ENCODE measurements at places on chromosomes 7 and 10.

GRCh38 chr7:39824456-39825200 is 125.4 kb upstream of the CDK13 start:
- DNase-seq: no peak

GRCh38 chr10:114626841-114627240 is 31.2 kb downstream of the ABLIM1 start:
- no peak for DNase-seq

GRCh38 chr10:78461333-78461732 is 427.7 kb downstream of the RPS24 start:
- DNase-seq: no peak

DNA sequence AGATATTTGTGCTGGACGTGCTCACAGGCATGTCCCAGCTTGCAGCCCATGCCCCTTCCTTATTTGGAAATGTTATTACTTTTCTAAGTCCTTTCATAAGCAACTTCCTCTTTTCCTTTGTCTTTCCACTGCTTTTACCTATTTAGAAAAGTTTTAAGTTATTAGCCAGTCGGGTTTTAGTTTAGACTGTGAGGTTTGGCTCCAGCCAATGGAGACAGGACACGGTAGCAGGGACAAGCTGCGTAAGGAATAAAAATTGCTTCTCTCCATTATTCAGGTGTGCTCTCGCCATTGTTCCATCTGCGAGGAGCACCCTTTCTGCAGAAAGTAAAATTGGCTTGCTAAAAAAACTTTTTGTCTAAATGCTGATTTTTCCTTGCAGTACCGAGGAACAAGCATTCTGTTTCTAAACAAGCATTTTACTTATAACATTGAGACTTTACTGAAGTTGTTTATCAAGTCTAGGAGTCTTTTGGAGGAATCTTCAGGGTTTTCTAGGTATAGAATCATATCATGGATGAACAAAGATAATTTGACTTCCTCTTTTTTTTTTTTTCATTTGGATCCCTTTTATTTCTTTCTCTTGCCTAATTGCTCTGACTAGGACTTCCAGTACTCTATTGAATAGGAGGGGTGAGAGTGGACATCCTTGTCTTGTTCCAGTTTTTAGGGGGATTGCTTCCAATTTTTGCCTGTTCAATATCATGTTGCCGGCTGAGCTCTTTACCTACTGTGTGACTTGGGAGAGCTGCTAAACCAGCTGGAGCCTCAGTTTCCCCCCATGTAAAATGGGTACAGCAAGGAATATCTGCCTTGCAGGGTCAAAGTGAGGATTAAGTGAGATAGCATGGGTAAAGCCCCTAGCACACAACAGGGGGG is 63.8 kb downstream of the ALOX5 start:
- no peak for DNase-seq

DNA sequence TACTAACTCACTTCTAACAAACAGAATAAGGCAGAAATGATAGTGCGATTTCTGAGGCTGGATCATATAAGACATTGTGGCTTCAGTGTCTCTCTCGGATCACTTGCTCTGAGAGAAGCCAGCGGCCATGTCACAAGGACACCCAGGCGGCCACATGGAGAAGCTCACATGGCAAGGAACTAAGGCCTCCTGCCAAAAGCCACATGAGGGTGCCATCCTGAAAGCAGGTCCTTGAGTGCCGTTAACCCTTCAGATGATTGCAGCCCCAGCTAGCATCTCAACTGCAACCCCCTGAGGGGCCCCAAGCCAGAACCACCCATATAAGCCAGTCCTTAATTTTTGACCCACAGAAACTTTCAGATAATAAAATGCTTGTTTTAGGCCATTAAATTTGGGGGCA is 6.9 kb upstream of the VDAC2 start:
- no peak for DNase-seq

GRCh38 chr10:14111208-14111607 is 219.5 kb downstream of the FRMD4A start:
- DNase-seq: no peak

DNA sequence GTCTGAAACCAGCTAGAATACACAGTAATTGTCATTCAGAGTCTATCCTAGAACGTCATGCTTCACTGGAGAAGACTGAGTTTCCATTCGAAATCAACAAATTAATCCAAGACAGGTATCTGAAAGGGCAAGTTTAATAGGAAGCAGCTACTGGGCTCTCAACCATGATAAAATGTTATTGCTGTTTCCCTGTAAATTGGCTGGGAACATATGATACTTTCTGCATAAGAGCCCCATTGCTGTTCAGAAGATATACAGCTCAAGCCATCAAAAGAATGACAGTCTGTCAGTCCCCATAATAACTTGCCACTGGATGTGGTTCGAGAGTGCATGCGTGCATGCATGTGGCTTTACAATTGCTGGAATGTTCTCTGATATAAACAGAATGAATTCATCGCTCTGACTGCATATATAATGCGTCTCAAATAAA is 129.0 kb downstream of the HIBADH start:
- DNase-seq: no peak

DNA sequence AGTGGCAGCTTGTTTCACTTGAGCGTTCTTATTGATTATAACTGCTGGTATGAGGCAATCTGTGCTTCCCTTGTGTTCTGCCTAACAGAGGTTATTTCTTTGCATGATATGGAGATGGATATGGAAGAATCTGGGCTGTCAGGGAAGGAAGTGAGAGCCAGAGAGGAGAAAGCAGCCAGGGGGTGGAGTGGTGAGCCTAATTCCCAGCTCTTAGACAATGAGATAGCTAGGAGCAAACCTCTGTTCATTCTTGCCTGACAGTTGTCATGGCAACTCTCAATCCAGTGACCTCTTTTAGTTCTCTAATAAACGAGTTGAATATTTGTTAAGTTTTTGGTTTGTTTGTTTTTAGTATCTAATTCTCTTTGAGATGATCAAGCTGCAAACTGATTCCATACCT is 214.3 kb downstream of the NRG3 start:
- no peak for DNase-seq

DNA sequence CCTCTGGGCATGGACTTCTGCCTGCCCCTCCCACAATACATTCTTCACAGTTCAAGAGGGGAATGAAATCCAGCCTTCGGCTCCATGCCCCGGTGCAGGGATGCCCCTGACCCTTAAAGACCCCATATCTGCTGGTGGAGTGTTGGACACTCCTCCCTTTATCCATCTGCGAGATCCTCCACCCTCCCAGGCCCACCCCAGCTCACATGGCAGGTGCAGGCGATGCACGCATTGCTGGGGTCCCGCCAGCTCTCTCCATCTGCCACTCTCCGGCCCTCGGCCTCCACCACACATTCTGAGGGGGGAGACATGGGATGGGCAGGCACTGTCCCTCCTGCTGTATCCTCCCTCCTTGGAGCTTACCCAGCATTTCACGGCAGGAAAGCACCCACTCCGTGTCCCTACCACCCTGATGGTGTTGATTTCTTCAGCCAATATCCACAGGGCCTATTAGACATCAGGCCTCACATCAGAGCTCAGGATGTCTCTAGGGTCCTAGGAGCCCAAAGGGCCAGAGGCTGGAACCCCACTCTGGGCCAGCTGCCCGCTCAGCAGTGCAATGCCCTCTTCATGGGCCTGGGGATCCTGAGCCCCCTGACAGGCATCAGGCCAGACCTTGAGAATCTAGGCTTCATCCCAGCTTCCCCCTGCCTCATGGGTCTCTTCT is 18.3 kb downstream of the ATP6V1F start:
- DNase-seq: no peak

DNA sequence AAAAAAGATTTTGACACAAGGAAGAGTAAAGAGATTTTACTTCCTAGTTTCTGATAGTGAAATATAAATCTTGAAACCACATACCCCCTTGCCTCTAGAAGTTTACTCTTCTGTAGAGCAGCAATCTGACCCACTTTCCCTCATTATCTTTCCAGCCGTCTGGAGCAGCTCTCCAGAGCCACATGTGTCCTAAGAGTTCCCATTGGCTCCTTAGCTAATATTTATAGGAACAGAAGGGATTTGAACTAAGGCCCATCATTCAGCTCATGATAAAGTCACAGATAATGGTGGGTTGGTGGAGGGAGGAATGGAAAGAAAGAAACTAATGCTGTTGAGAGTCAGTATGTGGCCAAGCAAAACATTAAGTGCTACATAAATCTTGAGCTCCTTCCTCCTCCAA is 121.8 kb downstream of the INHBA start:
- no peak for DNase-seq

- DNase-seq: no peak
Observed at GRCh38 chr7:31077484-31078362, 25.6 kb downstream of the ADCYAP1R1 start.

DNA sequence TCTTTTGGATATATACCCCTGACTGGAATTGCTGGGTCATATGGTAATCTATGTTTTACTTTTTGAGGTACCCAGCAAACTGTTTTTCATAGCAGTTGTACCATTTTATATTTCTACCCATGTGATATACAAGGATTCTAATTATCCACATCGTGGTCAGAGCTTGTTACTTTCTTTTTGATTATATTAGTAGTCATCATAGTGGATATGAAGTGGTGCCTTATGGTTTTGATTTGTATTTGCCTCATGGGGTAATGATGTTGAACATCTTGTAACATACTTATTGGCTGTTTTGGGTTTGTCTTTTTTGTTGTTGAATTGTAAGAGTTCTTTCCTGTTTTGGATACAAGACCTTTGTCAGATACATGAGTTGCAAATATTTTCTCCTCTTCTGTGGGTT is 51.7 kb downstream of the MAPK8 start:
- DNase-seq: no peak

GRCh38 chr7:12888717-12889116 is 201.3 kb downstream of the ARL4A start:
- DNase-seq: no peak

DNA sequence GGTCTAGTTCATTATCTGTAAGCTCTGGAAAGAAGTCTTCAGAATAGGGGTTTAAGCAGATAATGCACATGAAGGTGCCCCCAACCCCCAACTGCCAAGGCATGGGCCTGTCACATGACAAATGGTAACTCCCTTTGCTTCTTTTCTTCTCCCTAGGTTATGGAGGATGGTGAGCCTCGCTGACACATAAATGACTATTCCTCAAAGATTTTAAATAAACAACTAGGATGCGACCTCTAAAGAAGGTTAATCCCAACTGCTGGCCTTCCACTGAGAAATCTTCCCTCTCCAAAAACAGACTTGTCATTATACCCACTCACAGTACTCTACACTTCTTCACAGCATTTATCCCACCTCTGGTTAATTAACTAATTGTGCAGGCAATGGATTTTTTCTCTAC is 75.7 kb upstream of the FAM133B start:
- no peak for DNase-seq

- DNase-seq: no peak
Observed at GRCh38 chr7:103843689-103844480, 145.6 kb downstream of the RELN start.

DNA sequence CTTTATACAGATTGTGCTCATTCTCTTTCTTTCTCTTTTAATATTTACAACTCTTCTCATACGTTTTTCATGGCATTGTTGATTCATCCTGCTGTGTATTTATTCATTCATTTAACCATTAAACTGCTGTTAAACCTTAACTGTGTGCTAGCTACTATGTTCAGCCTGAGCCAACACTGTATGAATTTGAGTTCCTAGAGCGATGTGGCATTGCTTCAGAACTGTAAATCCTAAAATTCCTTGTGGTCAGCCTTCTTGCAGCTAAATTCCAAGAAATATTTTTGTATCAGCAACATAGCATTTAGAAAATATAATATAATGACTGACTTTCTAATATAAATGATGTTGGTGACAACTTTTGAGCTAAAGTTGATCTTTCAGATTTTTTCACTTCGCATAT is 184.7 kb upstream of the FZD1 start:
- no peak for DNase-seq

GRCh38 chr10:29932991-29933390 is 126.4 kb downstream of the JCAD start:
- DNase-seq: no peak

DNA sequence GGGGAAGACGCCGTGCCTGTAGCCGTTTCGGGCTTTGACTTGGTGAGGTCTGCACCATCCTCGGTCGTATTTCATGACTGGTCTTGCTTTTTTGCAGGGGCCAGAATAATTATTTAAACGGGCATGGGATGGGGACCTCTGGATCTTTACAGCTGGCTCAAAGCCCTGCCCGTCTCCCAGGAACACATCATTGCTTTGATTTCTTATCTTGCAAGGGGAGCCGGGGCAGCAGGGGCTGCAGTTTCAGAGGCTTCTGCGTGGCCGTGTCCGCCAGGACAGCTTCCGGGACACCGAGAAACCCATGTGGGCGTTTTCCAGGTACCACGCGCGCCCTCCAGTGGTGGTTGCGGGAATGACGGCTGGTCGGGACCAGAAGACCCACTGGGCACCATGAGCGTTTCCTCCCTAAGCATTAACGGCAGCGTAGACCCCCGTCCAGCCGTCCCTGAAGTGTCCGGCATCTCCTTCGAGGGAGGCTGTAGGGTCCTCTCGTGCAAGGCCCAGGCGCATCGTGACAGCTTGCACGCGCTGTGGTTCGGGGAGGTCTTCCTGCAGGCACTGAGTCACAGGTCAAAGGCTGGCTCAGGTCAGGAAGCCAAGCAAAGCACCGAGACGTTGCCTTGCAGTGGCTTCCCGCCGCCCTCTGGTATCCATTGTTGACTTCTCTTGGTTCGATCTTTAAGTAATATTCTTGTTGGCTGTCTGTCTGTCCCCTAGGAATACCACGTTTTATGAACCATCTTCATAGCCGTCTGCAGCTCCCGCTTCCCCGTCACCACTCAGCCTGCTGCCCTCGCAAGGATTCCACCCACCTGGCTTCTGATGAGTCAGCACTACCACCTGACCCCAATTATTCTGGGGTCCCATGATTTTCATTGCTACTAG is 16.2 kb upstream of the ZFAND2A start:
- DNase-seq: peak; percentile 83

DNA sequence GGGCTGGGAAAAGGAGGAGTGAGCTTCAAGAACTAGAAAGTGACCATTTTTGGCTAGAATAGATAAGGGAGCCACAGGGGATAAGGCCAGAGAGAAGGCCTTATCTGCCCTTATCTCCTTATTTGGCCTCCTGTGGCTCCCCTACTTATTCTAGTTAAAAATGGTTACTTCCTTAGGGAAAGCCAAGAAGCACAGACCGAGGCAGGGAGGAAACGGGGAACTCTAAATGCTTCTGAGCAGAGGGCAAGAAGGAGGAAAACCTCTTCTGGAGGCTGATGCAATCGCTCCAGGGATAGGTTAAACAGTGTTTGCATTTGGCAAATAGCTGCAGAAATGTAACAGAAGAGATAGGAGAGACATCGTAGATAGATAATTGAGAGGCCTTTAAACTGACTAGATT is 18.6 kb downstream of the NRP1 start:
- DNase-seq: no peak

DNA sequence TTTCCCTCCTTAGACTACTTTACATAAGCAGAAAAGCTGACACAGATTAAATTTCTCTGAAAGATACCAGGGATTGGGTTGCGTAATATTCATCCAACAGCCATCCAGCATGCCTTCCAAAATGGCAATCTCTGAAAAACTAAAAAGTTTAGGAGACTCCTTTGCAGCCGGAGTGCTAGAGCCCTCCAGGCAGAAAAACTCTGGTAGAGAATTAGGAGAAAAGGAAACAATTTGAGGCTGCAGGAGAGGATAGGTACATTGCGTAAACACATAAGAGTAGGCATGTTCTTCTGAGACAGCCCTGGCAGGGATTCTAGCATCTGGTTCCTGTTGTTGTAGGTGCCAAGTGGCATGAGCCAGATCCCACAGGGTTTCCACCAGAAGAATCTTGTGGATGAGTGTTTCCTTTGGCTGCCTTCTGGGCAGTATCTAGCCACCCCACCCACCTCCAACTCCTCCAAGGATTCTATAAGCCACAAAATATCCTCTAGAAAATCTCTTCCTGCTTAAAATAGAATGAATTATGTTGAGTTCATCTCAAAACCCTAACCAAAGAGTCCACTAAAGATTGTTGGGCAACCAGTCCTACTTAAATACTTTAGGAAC is 402.4 kb downstream of the HGF start:
- no peak for DNase-seq

GRCh38 chr10:4607681-4608080 is 218.3 kb upstream of the AKR1E2 start:
- no peak for DNase-seq
